ENCODE measurements at places on chromosomes 1 and 21. TPM values are rescaled to one million over a fixed set of nuclear protein-coding genes. Genes with fewer than 3 reads are reported as not detected.

GRCh38 chr1:18644973-18645746 lies 14.5 kb downstream of the PAX7 start:
- H3K27me3 ChIP-seq = peaks cover 87% of the 10 kb centered on the region
- no peak overlapping the region for H3K4me3 ChIP-seq
- no peak for DNase-seq
- no peaks in the 10 kb centered on the region for H3K36me3 ChIP-seq
- peaks cover 7% of the 10 kb centered on the region for H3K4me1 ChIP-seq
- H3K27ac ChIP-seq = no peak overlapping the region

DNA sequence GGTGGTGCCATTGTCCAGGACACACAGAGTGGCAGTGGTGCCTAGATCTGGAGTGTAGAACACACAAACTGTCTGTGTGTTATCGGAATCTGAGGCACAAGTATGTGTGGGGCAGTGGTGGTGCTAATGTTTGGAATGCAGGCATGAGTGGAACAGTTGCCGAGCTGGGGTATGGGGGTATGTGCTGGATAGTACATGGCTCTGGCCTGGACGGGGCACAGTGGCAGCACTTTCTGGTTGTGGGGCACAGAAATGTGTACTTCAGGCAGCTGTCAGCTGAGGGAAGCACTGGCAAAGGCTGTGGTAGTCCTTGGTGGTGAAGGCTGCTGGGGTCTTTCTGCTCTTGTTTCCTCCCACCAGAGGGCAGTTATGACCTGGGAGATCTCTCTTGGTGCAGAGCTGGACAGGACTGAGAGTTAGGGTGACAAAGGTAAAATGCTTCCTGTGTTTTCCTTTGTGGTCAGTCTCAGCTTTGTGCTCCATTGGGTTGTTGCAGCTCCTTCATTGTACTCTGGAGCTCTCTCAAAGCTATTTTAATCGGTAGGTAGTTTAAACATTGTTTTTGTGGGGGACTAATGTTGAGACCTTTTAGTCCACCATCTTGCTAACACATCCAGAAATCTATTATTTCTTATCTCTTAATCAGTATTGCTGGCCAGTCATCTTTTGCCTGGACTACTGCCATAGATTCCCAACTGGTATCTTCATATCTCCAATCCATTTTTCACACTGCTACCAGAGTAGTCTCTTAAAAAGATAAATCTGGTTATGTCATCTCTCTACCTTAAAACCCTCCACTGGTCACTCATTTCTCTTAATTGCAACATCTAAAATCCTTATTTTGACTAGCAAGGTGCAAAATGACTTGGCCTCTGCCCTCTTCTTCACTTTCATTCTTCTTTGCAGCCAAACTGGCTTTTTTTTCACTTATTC lies 83.9 kb upstream of the NBPF4 start:
- H3K4me3 ChIP-seq = no peak overlapping the region
- no peak overlapping the region for H3K27ac ChIP-seq

- H3K27me3 ChIP-seq = peaks cover 2% of the 10 kb centered on the region
- no peak overlapping the region for H3K4me3 ChIP-seq
- no peak overlapping the region for H3K27ac ChIP-seq
- peaks cover 20% of the 10 kb centered on the region for H3K4me1 ChIP-seq
- no peak for DNase-seq
- peaks cover 2% of the 10 kb centered on the region for H3K36me3 ChIP-seq
These were observed 114.0 kb upstream of the RAB4A start for GRCh38 chr1:229156872-229157271.

- peaks cover 34% of the 10 kb centered on the region for H3K4me1 ChIP-seq
- H3K4me3 ChIP-seq = no peak overlapping the region
- no peak for DNase-seq
- peaks cover 2% of the 10 kb centered on the region for H3K27me3 ChIP-seq
These were observed 14.3 kb downstream of the ATP2B4 start for GRCh38 chr1:203640723-203641502.

RSPH1 gene
- total RNA-seq = not detected

DNA sequence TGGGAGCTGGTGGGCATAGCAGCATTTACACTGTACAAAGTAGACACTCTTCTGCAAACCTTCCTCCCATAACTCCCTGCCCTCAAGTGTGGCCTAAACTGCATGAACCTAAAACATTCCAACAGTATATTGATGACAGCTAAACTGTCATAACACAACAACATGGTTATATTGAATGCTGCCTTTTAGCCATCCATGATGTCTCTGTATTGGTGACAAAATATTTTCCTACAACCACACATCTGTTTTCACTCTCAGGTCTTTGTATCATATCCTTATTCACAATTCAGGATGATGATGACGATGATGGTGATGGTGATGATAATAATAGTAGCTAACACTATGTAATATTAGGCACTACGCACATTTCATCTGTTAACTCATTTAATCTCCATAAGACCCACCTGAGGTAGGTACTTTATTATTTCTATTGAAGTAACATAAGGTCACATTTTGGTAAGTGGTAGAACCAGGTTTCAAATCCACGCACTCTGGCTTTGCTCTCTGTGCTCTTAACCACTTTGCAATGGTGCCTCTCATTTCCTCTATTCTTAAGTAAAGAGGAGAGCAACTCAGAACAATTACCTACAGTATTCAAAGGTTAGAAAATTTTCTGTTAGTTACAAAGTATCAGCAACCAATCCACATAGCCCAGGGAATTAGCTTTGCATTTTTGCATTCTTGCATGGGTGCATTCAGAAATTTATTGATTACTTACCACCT lies 185.1 kb upstream of the LMO4 start:
- no peaks in the 10 kb centered on the region for H3K4me1 ChIP-seq
- H3K36me3 ChIP-seq = no peaks in the 10 kb centered on the region
- H3K27ac ChIP-seq = no peak overlapping the region
- no peak overlapping the region for H3K4me3 ChIP-seq

SLFNL1 gene
- 0.60 TPM for total RNA-seq

GRCh38 chr1:218872026-218872425 lies 301.7 kb upstream of the LYPLAL1 start:
- no peak overlapping the region for H3K4me3 ChIP-seq
- no peak for DNase-seq
- H3K27ac ChIP-seq = no peak overlapping the region
- H3K36me3 ChIP-seq = no peaks in the 10 kb centered on the region
- peaks cover 3% of the 10 kb centered on the region for H3K4me1 ChIP-seq
- no peaks in the 10 kb centered on the region for H3K27me3 ChIP-seq

GRCh38 chr1:27391511-27392095 lies 819 bp upstream of the GPR3 start:
- H3K27ac ChIP-seq = peak overlapping the region; percentile 83
- DNase-seq = no peak
- peaks cover 14% of the 10 kb centered on the region for H3K4me1 ChIP-seq
- H3K36me3 ChIP-seq = no peaks in the 10 kb centered on the region
- H3K4me3 ChIP-seq = peak overlapping the region; percentile 80

CD5L gene
- total RNA-seq = not detected

KIF21B gene
- total RNA-seq = 143 TPM

RGS16 gene
- total RNA-seq = 1.4 TPM

- H3K36me3 ChIP-seq = no peaks in the 10 kb centered on the region
- no peaks in the 10 kb centered on the region for H3K4me1 ChIP-seq
These were observed 29.1 kb downstream of the VTCN1 start for GRCh38 chr1:117181630-117182041.

CLCA1 gene
- total RNA-seq = not detected

DNA sequence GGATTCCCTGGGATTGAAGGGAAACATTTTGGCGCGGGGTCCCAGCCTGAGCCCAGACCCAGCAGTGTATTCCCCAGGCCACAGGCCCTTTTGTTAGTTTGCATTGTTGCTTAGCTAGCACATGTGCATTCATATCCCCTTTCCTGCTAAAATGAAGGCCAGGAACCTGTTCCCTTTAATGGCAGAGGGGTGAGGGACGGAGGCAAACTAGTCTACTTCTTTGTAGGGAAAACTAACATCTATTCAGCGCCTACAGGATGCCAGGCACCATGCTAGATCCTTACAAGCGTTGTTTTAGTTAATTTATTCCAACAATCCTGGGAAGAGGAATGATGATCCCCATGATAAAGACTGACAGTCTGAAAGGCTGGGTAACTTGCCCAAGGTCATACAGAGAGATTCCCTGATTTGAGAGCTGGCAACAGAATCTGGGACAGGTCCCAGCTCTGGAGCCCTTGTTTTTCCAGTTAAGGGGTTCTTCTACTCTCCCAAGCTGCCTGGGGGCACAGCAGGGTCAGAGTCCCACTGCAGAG lies 595 bp upstream of the E2F2 start:
- no peaks in the 10 kb centered on the region for H3K27me3 ChIP-seq
- peak overlapping the region; percentile 97 for H3K4me3 ChIP-seq
- peaks cover 47% of the 10 kb centered on the region for H3K4me1 ChIP-seq
- peaks cover 13% of the 10 kb centered on the region for H3K36me3 ChIP-seq
- DNase-seq = no peak
- peak overlapping the region; percentile 96 for H3K27ac ChIP-seq

GRCh38 chr21:16583556-16583955 lies 853.8 kb downstream of the USP25 start:
- no peak for DNase-seq
- no peaks in the 10 kb centered on the region for H3K27me3 ChIP-seq
- H3K4me1 ChIP-seq = no peaks in the 10 kb centered on the region
- no peak overlapping the region for H3K4me3 ChIP-seq
- H3K27ac ChIP-seq = no peak overlapping the region

PTGFRN gene
- 0.28 TPM for total RNA-seq

CFAP107 gene
- not detected for total RNA-seq

PEX10 gene
- 9.9 TPM for total RNA-seq

GRCh38 chr1:107457989-107458388 lies 317.1 kb downstream of the NTNG1 start:
- DNase-seq = no peak
- H3K4me1 ChIP-seq = no peaks in the 10 kb centered on the region
- H3K36me3 ChIP-seq = no peaks in the 10 kb centered on the region

DNA sequence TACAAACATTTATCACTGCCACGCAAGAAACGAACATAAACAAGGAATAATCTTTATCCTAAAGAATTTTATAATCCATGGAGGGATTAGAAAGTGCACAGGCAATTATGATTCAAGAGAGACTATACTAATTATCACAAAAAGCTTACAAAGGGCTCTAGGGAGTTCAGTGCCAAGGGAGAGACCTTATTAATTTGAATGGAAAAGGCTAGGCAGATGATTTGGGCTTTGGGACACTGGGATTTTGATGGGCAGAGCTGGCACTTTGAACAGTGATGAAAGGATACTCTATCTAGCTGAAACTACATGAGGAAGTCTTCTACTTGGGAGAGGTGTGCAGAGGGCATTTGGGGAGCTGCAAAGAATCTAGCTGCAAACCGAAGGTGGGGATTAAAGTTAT lies 48.9 kb upstream of the IVNS1ABP start:
- peaks cover 21% of the 10 kb centered on the region for H3K4me1 ChIP-seq
- H3K27ac ChIP-seq = no peak overlapping the region
- peaks cover 41% of the 10 kb centered on the region for H3K36me3 ChIP-seq
- H3K27me3 ChIP-seq = no peaks in the 10 kb centered on the region
- DNase-seq = no peak
- no peak overlapping the region for H3K4me3 ChIP-seq

DNA sequence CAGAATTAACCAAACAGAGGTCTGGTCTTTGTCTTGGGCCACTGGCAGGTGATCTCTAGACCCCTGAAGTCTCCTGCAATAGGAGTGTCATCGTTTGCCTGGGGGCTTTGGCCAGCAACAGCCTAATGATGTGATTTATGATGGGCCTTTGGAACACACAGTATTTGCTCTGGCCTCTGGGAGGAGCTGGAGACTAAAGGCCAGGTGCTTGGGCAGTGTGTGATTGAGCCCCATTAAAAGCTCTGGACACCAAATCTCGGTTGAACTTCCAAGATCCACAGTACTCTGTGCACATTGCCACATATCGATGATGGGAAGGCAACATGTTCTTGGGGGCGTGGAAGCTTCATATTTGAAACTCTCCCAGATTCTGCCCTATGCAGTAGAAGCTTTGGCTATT lies 32.0 kb upstream of the TLR5 start:
- H3K27ac ChIP-seq = no peak overlapping the region
- no peak overlapping the region for H3K4me3 ChIP-seq
- peaks cover 3% of the 10 kb centered on the region for H3K4me1 ChIP-seq
- DNase-seq = no peak
- H3K36me3 ChIP-seq = no peaks in the 10 kb centered on the region
- H3K27me3 ChIP-seq = peaks cover 5% of the 10 kb centered on the region

- no peaks in the 10 kb centered on the region for H3K36me3 ChIP-seq
- no peaks in the 10 kb centered on the region for H3K27me3 ChIP-seq
- DNase-seq = no peak
- H3K4me1 ChIP-seq = no peaks in the 10 kb centered on the region
- no peak overlapping the region for H3K27ac ChIP-seq
These were observed 50.9 kb downstream of the LEPR start for GRCh38 chr1:65471213-65471833.

- H3K27me3 ChIP-seq = peaks cover 10% of the 10 kb centered on the region
- peaks cover 1% of the 10 kb centered on the region for H3K4me1 ChIP-seq
- DNase-seq = no peak
- no peak overlapping the region for H3K4me3 ChIP-seq
- no peak overlapping the region for H3K27ac ChIP-seq
- peaks cover 1% of the 10 kb centered on the region for H3K36me3 ChIP-seq
These were observed 103.8 kb downstream of the IER5 start for GRCh38 chr1:181192316-181192715.

HTR6 gene
- 0.14 TPM for total RNA-seq

AADACL3 gene
- total RNA-seq = not detected

IGSF3 gene
- 0.09 TPM for total RNA-seq

DNA sequence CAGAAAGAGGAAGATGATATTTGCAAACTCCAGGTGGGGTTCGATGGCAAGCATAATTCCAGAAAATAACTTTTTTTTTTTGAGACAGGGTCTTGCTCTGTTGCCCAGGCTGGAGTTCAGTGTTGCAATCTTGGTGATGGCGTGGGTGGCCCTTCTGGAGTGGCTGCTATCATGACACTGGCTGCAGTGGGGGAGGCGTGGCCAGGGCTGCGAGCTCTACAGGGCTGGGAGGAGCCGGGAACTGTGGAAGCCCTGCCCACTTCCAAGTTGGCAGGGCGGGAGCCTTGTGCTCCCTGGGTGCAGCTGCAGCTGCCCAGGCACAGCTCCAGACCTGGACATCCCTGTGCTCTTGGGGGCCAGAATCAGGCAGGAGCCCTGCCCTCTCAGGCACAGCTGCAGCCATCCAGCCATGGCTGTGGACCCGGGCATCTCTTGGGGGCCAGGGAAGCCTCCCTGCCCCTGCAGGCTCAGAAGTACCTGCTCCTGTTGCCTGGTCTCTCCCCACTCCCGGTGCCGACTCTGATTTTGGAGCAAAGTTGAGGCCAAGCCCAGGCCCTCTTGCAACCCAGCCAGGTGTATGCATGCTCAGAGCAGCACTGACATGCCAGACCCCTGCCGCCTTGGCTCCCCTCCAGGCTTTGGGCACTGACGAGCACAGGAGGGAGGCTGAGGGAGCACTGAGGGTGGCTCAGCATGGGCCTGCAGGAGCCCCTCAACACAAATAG lies 7.2 kb upstream of the BCL10 start:
- peaks cover 6% of the 10 kb centered on the region for H3K4me1 ChIP-seq
- no peak for DNase-seq
- no peak overlapping the region for H3K4me3 ChIP-seq
- no peak overlapping the region for H3K27ac ChIP-seq
- peaks cover 14% of the 10 kb centered on the region for H3K27me3 ChIP-seq

FCRLA gene
- total RNA-seq = 0.17 TPM

SH3D21 gene
- 26.5 TPM for total RNA-seq

ERO1B gene
- total RNA-seq = 9.3 TPM
